ENCODE measurements at places on chromosomes 1 and 21. TPM values are rescaled to one million over a fixed set of nuclear protein-coding genes. Genes with fewer than 3 reads are reported as not detected.

Gene ARHGAP30
- 3.7 TPM for total RNA-seq

Gene OR10Z1
- total RNA-seq = not detected

Gene C1orf53
- 4.9 TPM for total RNA-seq

Gene CFAP57
- total RNA-seq = not detected

Gene CFAP410
- 16.8 TPM for total RNA-seq

All from Right ventricle myocardium inferior (tissue), 1 donor.